ENCODE measurements at places on chromosomes 11 and 22.

DNA sequence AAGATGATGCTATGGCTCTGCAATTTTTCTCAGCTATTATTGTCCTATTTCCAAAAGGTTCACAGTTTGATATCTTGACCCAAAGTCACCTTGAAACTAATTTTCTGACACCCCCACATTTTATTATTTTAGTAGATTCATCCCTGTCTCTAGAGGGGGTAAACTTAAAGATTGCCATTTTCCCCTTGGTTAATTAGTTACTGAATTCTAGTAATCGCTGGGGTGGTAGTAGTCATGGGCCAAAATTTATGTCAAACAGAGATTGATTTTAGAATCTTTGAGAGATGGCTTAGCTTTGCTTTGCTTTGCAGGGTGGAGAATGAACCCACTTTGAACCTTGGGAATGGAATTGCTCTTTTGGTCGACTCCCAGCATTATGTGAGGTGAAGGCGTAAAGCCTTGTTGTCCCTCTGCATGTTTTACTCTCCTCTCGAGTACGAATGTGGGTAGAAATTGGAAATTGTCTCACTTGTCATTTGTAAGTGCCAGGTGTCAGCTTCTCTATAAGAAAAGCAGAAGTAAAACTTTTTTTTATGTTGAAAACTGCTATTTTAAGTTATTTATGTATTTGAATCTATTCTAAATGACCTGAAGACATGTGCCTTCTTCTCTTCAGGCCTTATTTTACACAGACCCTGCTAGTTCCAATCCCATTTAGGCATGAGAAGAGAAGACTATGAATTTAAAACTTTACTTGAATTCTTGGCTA, 42.4 kb upstream of the RCE1 start:
- DNase-seq: no peak

DNA sequence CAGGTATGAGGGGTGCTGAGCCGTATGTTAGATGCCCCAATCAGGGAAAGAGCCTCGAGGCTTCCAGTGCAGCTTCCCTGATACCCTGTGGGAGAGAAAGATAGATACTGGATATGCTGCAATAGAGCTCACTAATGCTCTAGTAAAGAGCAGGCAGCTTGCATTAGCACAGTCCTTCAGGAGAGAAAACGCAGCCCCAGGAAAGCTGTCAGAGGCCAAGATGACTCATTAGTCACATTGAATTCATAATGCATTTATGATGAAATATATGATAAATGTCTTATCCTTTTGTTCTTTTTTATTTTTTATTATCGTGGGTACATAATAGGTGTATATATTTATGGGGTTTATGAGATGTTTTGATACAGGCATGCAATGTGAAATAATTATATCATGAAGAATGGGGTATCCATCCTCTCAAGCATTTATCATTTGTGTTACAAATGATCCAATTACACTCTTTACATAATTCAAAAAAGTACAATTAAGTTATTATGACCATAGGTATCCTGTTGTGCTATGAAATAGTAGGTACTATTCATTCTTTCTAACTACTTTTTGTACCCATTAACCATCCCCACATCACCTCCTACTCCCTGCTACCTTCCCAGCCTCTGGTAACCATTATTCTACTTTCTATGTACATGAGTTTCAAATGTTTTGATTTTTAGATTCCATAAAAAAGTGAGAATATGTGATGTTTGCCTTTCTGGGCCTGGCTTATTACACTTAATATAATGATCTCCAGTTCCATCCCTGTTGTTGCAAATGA, 94.5 kb upstream of the TOP3B start:
- DNase-seq: no peak

GRCh38 chr22:48968201-48968959, 859.3 kb downstream of the BRD1 start:
- DNase-seq: no peak

DNA sequence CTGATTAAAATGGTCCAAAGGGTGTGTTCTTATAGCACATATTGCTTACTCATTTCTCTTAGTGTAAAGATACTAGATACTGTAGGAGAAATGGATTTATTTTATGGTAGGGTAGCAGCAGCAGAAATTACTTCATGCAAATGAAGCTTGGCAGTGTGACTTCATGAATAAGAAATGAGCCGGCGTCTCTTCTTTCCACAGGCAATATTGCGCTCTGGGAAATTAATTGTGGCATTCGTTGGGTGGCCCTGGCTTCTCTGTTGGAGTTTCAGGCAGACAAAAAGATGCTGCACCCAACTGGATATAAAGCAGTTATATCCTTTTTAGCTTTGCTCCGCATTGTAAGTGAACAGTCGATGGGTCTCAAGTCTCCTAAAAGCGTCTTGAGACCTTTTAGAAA, 211.0 kb upstream of the NAV2 start:
- DNase-seq: no peak

- DNase-seq: peak; percentile 80
These were observed 56.8 kb downstream of the CD6 start for GRCh38 chr11:61028135-61028729.

DNA sequence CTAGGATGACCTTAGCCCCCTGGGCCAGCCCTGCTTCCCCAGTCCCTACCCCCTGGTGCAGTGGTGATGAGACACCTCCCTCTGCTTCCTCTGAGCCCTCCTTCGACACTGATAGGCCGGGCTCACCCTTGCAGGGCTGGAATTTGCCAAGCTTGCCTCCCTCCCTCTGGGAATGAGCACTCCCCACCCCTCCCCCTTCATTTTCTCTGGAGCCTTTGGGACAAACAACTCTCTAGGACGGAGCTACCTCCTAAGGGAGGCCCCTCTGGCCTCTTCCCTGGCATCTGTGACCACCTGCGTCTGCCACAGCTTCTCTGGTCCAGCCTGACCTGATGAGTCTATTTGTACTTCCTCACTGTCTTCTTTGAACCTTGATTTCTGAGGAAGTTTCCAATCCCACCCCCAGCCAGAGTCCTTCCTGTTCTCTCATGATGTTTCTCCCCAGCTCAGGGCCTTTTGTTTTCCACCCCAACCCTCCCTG, 53.3 kb upstream of the ADA2 start:
- no peak for DNase-seq

GRCh38 chr11:92845805-92846204, 123.6 kb upstream of the MTNR1B start:
- no peak for DNase-seq

GRCh38 chr11:58647141-58647699, 24.8 kb downstream of the CNTF start:
- no peak for DNase-seq

- peak; percentile 9 for DNase-seq
These were observed 16.6 kb downstream of the APIP start for GRCh38 chr11:34899633-34900016.

- DNase-seq: no peak
These were observed 32.9 kb downstream of the RPS6KA4 start for GRCh38 chr11:64391839-64392238.

DNA sequence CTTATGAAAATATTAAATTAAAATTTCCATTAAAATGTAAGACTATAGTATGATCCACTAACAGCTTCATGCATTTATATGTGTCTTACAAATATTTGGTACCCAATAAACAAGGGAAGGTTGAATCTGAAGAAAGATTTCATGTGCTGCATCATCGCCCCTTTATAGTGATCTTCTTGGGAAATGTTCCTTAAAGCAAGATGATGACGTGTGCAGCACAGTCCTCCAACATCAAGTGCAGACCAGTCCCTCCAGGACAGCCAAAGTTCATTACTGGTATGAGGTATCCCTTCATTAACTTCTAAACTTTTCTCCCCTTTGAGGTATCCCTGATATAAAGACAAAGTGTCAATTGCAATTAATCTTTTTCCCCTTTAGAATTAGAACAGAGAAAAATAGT, 567.0 kb downstream of the METTL15 start:
- no peak for DNase-seq

DNA sequence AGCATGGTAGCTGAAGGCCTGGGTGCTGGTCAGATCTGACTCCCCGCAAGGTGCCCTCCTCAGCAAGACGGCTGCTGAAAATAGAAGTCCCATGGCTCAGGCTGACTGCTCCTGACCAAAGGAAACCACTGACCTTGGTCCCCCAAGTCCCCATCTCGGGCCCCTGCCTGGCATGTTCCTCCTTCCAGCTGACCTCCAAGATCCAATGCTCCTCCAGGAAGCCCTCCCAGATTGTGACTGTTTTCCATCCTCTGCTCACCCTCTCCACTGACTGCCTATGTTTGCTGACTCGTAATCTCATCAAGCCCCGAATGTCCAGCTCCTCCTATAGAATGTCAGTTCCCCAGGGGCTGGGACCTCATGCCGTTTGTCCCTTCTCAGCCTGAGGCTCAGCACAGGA, 30.5 kb downstream of the ALX4 start:
- no peak for DNase-seq
